ENCODE measurements at places on chromosomes 3 and 15.

DNA sequence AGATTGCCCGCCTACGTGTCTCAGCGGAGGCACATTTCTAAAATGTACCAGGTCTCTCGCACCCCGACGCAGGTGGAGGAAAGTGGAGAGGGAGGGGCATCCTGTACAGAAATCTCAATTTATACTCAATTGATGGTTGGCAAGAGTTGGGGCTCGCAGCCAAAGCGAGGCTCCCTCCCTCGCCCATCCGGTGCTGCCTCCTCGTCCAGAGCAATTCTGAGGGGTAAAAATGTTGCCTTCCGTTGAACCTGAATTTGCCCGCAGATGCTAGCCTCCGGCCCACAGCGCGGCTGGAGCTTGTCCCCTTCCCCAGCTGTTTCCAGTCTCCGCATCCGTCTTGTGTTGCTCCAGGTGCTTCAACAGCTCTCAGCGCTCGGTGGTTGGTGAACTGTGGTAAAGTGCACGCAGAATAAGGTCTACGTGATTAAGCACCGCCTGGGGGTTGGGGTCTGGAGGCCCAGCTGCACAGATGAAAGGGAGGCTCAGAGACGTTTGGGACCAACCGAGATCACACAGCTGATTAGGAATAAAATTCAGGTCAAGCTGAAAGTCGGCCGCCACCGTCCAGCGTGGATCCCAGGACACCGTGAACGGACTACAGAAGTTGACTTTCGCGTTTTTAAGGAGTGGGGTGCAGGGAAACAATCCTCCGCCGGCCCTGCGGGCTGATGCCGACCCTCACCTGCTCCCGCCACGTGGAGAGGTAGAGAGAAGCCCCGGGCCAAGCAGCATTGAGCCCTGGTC lies 846 bp upstream of the POLG start:
- DNase-seq: no peak

- no peak for DNase-seq
Observed at GRCh38 chr15:95287720-95288103, 1042.8 kb upstream of the NR2F2 start.

DNA sequence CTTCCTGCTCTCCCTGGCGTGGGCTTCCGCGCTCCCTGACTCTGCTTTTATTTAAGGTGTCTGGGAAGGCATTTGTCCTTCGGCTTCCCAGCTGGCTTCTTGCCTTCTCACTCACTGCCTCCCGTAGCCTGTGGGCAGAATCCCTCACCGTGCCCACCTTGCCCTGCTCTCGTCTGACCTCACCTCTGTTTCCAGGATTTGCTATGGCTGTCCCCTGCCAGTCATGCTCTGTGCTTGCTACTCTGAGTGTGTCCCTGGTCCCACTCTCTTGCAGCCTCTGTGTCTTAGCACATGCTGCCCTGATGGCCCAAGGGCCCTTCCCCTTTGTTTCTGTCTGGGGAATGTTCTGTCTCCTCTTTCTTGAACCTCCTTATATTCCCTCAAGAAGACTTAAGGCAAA lies 26.2 kb downstream of the LPP start:
- no peak for DNase-seq

- DNase-seq: no peak
Observed at GRCh38 chr15:65981837-65982626, 112.7 kb downstream of the RAB11A start.

DNA sequence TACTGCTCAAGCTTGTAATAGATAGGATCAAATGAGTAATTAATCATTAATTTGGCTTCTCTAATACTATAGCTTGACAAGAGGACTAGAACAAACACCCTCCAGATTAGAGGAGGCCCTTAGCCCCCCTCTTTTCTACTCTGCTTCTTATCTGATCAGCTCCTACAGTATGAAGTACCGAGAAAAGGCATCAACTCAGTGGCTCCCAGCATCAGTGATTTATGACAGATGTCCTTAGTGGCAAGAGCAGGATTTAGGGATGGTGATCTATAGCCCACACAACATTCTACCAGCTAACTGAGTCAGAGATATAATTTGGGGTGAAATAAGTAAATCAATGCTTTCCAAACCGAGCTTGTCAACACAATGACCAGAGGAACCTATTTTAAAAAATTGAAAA lies 541.1 kb downstream of the NLGN1 start:
- DNase-seq: peak; percentile 48

DNA sequence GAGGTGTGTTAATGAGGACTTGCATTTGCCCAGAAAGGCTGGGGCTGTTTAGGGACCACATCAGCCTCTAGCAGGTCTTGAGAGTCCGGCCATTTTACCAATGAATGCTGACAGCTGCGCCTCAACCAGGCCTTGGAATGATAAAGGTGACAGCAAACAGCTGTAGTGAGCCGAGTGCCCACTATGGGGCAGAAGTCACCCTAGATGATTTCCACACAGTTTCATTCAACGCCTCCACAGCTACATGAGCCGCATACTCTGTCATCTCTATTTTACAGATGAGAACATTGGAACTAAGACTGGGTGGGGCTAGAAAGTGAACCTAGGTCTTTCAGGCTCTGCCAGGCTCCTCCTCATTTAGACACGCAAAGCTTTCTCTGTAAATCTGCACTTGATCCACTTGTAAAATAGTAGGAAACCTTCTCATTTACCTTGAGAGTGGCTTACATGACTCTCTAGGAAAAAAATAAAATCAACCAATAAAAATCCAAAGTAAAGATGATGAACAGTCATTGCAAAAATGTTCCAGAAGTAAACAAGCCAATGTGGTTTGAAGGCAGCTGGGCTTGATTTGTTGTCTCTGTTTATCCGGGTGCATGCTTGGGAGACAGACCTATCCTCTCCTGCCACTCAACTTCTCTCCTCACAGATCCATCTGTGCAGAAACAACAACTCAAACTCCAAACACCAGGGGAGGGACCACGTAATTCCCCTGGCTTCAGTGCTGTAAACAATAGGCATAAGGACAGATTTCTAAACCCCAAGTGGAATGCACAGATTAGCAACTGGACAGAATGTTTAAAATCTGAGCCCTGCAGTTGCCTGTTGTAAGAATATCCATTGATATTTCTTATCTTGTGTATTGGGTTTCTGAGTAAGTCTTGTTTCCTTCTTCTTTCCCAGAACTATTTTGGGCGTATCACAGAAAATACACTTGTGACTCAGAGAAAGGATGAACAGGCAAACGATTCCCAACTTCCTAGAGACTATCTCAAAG lies 31.5 kb upstream of the LDHAL6B start:
- DNase-seq: peak; percentile 72

- no peak for DNase-seq
Observed at GRCh38 chr3:46856576-46857471, 6.4 kb downstream of the MYL3 start.

GRCh38 chr3:12334786-12335185 lies 45.9 kb downstream of the PPARG start:
- DNase-seq: no peak

- no peak for DNase-seq
Observed at GRCh38 chr3:52228751-52229291, 3.4 kb upstream of the TLR9 start.

DNA sequence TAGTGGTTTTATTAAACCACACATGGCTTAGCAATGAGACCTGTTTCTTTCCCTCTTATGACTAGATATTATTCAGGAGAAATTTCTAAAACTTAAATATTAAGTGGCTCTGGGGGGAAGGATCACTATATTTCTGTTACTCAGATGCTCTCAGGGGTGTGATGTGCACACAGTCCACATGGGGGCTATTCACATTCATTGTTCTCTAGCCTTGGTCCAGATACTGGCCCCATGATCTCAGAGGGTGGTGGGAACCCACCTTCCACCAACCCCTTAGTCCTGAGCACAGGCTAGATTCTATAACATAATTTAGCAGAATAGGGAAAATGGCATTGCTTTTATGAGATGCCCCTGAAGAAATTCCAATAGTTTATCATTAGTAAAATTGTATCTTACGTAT lies 149.0 kb upstream of the ST8SIA2 start:
- no peak for DNase-seq

GRCh38 chr3:89186456-89186855 lies 79.0 kb downstream of the EPHA3 start:
- DNase-seq: no peak

- no peak for DNase-seq
Observed at GRCh38 chr3:129119365-129120100, 2.1 kb downstream of the RAB43 start.

- no peak for DNase-seq
Observed at GRCh38 chr3:42670051-42670576, 15.2 kb upstream of the KLHL40 start.

- no peak for DNase-seq
Observed at GRCh38 chr15:65551183-65551582, 20.9 kb downstream of the HACD3 start.

DNA sequence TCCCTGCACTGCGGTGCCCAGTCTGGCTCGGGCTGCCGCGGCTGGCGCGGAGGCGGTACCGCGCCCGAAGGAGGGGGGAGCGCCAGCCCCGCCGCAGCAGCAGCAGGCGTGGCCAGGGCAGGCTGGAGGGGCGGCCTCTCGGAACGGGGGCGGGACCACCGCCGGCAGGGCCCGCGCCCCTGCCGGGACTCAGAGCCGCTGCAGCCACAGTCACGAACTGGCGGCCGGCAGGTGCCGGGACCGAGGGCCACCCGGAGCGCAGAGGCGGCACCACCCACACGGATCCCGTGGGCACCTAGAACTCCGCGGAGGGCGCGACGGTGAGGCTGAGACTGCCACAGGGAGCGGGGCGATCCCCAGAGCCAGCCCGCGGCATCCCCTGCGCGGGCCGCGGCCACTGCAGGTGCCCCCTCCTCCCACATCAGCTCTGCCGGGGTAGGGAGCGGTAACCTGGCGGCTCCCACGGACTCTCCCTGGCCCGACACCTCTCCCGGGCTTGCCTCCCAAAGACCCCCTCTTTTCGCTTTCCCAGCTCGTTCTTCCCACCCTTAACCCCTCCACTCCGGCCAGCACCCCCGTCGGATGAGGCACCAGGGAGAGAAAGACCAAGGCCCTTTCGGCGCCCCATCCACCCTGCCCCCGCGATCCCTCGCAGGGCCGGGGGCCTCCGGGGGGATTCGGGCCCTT lies at the start of gene VWA5B2:
VWA5B2 (plus strand) TSS at position 192 of the 687 bp plus-strand sequence. CDS start 944 bp downstream, outside the sequence.
- peak; percentile 33 for DNase-seq

Data from fibroblast of skin of right biceps (primary cell).